GM18507 (cell line): ENCODE measurements at places on chromosomes 1 and 21.

DNA sequence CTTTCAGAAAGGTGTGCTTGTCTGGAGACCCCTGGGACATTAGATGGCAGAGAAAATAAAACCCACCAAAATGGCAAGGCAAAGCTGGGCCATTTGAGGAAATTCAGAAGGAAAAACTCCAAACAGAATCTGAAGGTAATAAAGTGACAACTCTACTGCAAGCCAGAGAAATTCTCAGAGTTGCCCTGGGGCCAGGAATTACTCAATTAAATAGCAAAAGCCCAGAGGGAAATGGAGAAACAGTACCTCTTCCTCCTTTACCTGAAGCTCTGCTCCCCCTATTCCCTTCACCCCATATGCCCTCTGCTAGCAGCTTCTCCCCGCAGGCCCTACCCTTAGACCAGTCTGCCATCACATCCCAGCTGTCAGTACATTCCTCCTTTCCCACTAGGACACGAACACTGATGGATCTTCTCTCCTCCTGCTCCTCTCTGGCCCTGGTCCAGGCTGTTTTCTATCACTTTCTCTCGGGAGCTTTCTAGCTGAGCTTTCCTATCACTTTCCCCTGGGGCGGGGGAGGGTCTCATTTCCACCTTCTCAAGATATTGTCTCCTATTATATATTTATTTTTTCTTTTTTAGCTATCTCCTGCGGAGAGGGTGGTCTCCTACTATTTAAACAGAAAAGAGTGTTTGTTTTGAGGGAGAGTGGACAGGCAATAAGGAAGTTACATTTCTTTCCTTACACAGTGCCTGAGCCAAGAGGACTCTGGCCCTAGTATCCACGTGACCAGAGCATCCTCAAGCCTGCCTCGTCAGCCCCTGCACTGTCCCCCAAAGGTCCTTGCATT is 47.7 kb upstream of the RBM15 start:
- DNase-seq, result no peak

DNA sequence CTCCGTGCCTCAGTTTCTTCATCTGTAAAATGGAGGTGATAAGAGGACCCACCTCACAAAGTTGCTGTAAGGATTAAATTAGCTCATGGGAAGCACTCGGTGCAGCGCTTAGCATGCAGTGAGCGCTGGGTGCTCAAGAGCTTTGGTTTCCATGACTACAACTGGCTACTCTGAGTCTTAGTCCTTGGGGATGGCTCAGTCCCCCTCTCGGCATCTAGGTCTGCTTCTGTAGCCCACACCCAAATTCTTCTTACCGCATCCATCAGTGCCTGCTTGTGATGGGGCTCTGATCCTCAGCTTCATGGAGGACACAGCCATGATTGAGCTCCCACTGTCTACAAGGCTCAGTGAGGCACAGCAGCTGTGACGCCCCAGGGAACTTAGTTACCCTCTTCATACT is 159.0 kb downstream of the ACTL8 start:
- DNase-seq, result no peak

DNA sequence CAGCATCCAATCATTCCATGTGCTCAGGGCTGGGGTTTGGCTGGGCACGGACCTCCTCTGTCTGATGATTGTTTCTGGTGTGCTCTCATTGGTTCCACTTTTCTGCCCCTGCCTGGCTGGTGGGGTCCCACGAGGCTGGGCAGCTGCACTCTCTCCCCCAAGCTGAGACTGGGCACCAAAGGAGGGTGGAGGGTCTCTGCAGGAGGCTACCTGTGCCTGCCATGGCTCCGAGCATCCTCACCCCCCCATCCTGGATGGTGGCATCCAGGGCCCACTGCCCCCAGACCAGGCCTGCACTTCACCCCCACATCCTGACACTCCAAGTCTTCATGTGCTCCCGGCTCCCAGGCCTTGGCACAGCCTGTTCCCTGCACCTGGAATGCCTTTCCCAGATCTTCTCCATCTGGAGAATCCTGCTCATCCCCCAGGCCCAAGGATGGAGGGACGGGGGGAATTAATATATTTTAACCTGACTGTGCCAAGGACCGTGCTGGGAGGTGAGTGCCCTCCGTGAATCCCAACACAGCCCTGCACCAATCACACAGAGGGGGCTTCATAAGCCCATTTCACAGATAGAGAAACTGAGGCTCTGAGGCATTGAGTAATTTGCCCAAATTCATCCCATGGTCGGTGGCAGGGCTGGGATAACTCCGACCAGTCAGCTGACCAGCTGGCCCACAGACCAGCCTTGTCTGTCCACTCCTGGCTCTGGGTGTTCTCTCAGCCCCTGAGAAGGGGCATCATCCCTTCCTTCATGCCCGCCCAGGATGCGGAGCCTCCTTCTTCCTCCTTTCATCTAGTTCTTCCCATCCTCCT is 403.4 kb downstream of the MATN1 start:
- DNase-seq, result no peak

DNA sequence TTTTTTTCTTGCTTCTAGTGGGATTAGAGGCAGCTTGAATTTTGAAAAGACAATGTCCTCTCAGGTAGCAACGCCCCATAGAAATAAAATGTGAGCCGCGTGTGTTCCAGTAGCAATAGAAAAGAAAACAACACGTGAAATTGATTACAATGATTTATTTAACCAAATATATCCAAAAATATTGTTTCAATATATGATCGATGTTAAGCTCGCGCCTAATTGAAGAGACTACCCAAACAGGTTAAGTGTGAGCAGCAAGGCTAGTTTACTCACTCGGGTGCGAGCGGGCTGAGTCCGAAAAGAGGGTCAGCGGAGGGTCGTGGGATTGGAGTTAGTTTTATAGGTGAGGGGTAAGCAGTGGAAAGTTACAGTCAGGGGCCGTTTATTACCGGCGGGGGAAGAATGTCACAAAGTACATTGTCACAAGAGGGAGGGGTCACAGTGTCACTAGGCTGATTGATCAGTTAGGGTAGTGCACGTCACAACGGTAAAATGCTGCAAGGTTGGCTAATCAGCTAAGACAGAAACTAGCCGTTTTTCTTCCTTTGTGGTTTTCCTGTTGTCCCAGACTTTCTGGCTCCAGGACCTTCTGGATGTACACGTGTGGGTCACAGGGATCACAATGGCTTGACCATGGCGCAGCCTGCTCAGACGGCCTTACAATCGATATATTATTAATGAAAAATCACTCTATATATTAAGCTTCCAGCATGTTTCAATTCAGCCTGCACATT is 697 bp upstream of the ZNF670 start:
- DNase-seq, result no peak

DNA sequence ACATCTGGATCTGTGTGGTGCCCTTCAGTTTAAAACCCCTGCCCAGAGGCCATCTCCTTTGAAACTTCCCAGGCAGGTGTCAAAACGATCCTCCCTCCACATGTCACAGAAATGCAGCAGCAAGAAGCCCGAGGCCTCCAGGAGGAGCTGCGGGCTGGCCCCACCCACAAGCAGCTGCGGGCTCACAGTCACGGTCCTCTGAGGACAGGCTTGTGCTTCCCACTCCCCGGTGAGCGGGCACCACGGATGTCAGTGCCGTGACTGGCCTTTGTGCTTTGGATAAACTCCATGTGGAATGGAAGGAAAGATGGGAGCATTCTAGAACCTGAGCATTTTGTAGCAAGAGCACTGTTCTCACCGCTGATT is 65.8 kb downstream of the SIK1 start:
- no peak for DNase-seq

DNA sequence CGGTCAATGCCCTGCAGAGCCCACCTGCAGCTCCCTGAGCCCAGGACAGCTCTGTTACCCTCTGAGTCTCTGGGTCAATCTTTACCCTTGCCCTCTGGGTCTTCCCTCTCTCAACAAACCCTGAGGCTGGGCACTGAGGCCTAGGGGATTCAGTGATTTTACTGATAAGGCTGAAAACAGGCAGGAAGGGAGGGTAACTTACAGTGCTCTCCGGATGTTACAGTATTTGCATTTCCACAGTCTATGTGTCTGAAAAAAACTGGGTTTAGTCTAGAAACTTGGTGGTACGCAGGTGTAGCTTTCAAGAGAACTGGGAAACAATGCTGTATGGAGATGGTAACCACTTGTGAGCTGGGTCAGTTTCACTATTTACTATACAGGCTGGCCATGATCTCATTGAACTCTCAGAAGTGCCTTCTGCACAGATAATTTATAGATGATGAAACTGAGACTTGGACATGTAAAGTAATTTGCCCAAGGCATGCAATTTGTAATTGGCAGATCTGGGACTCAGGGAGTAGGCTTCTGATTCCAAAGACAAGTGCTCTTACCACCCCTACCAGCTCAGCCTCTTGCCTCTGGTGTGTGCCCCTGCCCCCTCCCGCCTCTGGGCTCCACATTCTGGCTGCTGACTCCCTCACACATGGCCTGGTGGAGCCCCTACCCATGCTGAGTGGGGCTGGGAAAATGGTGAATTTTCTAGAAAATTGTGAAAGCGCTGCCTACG is 48.8 kb downstream of the TENT5C start:
- peak; percentile 51 for DNase-seq

GRCh38 chr1:99621340-99621901 is 24.5 kb upstream of the PALMD start:
- DNase-seq, result no peak

DNA sequence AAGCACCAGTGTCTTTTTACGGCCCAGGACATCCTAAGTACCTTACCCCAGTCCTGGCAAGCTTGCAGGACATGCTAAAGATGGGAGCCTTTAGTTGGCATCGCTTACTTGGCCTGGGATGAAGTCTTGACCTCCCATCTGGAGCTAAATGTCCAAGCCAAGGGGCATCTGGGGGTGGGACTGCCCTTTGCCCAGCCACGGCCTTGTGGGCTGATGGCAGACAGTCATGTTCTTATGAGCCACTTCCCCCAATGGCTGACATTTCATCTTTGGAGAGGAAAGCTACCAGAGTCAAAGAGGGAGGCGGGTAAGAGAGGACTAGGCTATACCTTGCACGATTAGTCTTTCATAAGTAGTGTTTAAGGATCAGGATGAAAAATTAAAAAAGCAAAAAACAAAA is 32.2 kb downstream of the OPTC start:
- DNase-seq, result no peak

- DNase-seq, result no peak
Observed at GRCh38 chr1:222187566-222188332, 360.2 kb downstream of the HHIPL2 start.

DNA sequence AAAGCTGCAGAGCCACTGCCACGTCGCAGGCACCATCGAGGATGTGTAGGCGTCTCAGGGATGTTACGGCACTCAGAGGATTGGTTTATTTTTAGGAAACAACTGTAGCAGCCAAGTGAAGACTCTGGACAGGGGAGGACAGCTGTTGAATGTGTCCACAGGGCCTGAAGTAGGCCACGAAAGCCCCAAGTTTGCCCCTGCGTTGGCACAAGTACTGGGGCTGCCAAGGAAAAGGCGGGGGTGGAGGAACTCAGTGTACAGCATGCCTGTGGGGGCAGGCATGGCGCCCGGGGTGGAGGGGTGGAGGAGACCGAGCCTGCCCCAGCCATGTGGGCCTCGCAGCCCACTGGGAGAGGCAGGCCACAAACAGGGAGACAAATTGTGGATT is 89.7 kb downstream of the ADARB1 start:
- DNase-seq, result no peak
